ENCODE measurements at places on chromosomes 13 and 19.
A peak's percentile ranks its signal among the peaks of the same experiment; 100 is the strongest.

DNA sequence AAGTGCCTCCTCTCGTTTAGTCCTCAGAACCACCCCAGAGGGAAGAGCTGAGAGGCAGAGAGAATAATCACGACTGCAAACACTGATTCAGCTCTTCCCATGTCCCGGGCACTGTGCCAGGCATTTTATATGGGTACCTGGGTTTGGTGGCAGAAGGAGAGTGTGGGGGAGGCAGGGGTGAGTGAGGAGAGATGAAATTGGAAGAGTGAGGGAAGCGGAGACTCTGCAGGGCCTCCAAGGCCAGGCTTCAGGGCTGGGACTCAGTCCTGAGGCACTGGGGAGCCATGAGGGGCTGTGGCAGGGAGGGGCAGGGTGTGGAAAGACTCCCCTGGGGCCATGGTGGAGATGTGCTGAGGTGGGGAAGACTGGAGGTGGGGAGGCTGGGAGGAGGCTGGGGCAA, 8.7 kb downstream of the SYNGR4 start:
- DNase-seq = no peak

DNA sequence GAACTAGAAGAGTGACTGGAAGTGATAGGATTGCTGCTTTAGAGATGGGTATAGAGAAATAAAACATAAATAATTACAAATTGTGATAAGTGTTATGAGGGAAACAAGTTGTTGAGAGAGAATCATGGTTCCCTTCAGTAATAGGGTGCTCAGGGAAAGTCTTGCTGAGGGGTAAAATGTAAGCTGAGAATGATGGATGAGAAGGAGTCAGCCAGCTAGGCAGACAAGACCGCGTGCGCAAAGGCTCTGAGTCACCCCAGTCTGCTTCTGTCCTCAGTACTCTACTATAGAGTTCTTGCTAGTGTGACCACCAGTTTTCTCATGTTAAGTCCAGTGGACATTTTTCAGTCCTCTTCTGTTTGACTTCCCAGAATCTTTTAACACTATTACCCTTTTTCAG, 39.5 kb downstream of the PCCA start:
- peak; percentile 93 for DNase-seq

- no peak for DNase-seq
Measured at GRCh38 chr13:29648760-29649159, 53.3 kb upstream of the SLC7A1 start.

GRCh38 chr19:47027586-47028088, 8.0 kb downstream of the NPAS1 start:
- no peak for DNase-seq

- DNase-seq = peak; percentile 72
Measured at GRCh38 chr13:33110713-33111413, 94.6 kb downstream of the KL start.
